ENCODE measurements at places on chromosomes 12 and 14.

- DNase-seq, result no peak
These were observed 23.8 kb downstream of the SPTB start for GRCh38 chr14:64855721-64856528.

GRCh38 chr14:102878970-102879460 is 43.4 kb upstream of the AMN start:
- DNase-seq, result no peak

DNA sequence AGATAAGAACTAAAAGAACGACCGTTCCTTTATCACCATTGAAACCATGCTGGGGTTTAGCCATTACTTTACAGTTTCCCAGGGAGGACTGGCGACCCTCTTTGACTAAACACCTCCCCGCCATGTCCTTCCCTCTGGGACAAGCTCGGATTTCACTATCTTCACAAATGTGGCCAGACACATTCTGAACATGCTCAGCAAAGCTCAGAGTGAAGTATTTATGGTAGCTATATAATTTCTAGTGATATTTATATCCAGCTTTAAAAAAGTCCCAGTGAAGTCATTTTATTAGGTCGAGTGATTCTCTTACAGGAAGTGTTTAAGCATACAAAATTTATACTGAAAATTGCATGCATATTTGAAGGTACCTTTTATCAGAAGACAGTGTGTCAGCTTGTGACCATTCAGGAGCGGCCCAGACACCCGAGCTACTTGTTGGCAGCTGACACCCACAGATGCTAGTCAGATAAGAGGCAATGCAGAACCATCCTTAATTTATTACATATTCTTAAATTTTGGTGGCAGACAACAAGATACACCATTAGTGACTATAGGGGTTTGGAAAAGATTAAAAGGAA is 36.8 kb downstream of the NIN start:
- DNase-seq, result no peak

DNA sequence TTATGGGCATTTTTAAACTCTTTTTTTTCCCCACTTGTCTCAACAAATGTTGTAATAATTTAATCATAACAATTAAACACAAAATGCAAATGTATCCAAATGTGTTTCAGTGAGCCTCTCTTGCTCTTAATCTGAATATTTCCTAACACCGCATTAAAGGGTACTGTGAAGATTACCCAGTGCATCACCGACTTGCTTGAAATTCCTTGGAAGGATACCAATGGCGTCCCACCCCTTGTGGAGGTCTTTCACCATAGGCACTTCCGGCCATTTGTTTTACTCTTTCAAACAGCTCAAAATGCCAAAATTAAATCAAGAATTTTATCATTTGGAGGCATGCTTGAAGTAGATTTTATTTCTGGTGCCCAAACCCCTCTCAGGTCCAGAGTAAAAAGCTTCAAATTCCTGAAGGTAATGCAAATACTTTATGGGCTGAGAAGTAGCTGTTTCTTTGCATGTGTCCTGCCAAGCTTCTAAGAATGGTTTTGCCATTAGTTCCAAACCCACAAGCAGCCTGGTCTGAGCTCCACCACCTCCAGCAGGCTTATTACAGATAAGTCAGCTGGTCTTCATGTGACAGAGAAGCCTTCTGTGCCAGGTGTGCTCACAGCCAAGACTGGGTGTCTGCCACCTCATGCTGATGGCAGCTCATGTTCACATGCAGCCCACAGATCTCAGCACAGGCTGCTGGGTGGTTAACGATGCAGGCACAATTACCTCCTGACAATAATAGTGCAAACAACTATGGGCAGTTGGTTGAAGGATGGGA is 16.4 kb upstream of the NUDT4 start:
- no peak for DNase-seq

DNA sequence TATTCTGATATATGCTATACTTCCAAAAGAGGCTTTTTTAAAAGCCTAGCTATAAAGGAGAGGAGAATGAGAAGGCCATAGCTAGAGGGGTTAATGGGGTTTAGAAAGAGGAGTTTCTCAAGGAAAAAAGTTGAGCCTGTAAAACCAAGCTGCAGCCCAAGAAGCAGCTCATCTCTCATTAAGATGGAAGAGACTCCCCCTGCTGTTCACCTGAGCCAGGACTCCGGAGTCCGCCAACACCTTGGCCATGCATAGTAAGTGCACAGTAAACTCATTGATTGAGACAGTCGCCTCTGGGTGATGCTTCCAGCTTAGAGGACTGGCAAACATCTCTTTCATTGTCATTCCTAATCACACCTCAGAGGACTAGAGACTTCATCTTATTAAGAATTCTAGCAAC is 46.2 kb downstream of the ANO2 start:
- no peak for DNase-seq

GRCh38 chr12:1291601-1292332 is 300.7 kb downstream of the ERC1 start:
- no peak for DNase-seq

GRCh38 chr12:79658221-79658620 is 32.5 kb downstream of the PAWR start:
- DNase-seq, result no peak

- DNase-seq, result no peak
These were observed 734 bp downstream of the COX6A1 start for GRCh38 chr12:120438495-120439198.

DNA sequence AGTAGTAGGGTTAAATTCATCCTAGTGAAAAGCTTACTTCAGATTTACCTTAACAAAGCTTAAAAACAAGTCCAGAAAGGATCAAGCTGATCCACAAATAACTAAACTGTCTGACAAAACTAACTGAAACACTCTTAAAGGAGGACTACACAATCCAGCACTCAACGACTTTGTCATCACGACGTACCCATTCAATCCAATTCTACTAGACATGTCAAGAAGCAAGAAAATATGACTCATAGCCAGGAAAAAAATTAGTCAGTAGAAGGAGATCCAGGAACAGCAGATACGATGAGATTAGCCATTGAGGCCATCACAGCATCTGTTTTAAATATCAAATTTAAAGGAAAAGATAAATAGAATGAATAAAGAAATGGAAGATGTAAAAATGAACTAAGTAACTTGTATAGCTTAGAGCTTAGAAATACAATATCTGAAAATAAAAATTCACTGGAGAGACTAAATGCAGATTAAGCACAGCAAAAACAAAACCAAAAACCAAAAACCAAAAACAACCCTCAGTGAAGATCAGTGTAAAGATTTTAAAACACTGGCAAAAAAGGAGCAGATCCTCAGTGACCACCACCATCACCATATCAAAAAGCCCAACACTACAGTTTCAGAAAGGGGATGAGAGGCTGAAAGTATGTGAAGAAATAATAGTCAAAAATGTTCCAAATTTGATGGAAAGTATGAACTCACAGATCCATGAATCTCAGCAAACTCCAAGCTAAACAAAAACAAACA is 95.0 kb upstream of the CCND2 start:
- no peak for DNase-seq

Measured in left lobe of liver (tissue), 2 donors.